ENCODE measurements at places on chromosomes 7 and 10. TPM values are rescaled to one million over a fixed set of nuclear protein-coding genes. Genes with fewer than 3 reads are reported as not detected.

The HGF gene
- total RNA-seq, result 12.6 TPM

The SNCG gene
- 50.9 TPM for total RNA-seq

The HIF1AN gene
- total RNA-seq, result 17.7 TPM

- no peaks in the 10 kb centered on the region for H3K36me3 ChIP-seq
- no peak for DNase-seq
- no peaks in the 10 kb centered on the region for H3K4me1 ChIP-seq
- no peak overlapping the region for H3K4me3 ChIP-seq
- H3K27me3 ChIP-seq, result no peaks in the 10 kb centered on the region
Measured at GRCh38 chr7:119065966-119066365, 841.5 kb downstream of the ANKRD7 start.

GRCh38 chr7:129149511-129149910 lies 5.0 kb downstream of the TSPAN33 start:
- H3K4me1 ChIP-seq, result no peaks in the 10 kb centered on the region
- H3K4me3 ChIP-seq, result no peak overlapping the region
- no peaks in the 10 kb centered on the region for H3K27me3 ChIP-seq

Measured in thoracic aorta (tissue), 2 donors.